ENCODE measurements at places on chromosomes 11 and 22.

- no peak for DNase-seq
Observed at GRCh38 chr22:40603088-40603605, 33.4 kb downstream of the MRTFA start.

DNA sequence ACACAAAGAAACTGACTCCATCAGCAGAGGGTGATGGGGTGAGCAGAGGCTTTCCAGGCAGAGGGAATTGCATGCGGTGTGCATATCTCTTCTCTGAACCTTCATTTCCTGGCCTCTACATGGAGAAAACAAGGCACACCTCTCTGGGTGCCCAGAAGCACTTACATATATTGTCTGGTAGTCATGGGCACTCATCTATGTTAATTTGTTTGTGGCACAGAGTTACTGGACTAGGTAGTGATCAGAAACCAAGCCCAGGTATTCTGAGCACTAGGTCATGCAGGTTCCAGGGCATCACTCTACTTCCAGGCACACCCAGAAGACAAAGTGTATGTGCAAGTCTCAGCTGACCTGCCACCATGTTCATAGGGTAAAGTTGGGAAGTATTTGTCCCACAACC, 56.5 kb downstream of the FZD4 start:
- DNase-seq = no peak

DNA sequence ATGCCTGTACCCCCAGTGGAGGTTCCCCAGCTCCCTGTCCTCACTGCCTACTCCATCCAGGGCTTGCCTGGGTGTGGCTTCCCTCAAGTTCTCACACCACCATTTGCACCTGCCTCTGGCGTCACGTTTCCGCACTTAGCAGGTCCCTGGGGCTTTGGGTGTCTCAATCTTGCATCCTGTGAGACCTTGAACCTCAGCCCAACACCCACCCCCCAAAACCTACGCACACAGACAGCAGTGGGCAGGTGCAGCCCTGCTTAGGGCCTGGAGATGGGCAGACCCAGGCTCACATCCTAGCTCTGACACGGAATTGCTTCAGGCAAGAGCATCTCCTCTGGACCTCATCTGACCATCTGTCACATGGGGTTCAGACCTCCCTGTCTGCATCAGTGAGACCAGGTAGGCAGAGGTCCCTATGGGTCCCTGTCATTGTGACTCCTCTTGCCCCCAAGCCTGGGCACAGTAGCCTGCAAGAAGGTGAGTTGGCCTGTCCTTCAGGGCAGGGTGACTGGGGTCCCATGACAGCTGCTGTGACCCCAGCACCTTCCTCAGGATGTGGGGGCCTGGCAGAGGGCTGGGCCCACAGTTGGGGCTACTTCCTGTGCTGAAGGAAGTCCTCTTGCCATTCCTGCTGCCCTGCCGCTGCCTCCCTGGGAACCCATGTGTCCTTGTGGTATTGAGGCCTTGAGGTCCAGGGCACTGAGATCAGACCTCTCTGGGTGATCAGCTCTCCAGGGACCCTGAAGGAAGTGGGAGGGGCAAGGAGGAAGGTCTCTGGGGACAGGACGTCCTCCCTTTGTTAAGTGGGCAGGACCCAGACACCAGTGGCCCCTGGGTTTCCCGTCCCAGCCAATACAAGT, 2.0 kb downstream of the SIPA1 start:
- no peak for DNase-seq

DNA sequence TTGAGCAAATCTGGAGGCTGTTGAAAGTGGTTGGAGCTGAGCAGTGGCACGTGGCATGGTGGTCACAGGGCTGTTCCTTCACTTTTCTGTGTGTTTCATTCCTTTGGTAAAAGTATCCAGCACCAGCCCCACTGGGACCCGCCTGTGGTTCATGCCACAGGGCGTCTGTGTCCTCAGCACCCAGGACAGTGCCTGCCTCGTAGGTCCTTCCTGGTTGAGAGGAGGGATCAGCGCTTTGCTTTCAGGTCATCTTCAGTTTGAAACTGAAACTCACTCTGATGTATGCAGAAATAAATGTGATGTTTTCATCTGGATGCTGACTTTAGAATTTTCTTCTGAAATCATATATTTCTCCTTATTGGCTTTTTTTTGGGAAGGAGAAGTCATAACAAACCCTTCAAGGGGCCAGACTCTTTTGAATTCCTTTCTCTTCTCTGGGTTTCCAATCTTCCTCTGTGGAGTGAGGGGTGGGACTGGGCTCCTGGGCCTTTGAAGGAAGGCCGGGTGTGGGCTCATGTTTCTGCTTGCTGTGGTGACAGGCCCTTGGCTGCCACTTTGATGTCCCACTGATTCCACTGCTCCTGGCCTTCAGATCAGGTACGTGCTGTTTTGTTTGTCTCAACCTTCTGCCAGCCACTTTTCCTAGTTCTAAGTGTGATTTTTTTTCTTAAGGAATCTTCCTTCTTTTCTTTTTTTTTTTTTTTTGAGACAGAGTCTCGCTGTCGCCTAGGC, 26.2 kb downstream of the TBC1D22A start:
- no peak for DNase-seq

GRCh38 chr11:95108159-95108611, 18.5 kb downstream of the ENDOD1 start:
- no peak for DNase-seq

- DNase-seq = peak; percentile 37
Observed at GRCh38 chr22:39959640-39960447, at the start of gene TMA7B. TMA7B (plus strand) TSS chr22:39960397; CDS start chr22:39964375, 3,978 bp downstream.

- no peak for DNase-seq
Observed at GRCh38 chr11:35927682-35928081, 16.2 kb upstream of the LDLRAD3 start.
